Suppressor macrophage treated with lipopolysaccharide for 1 hour (primary cell): ENCODE measurements at places on chromosomes 4 and X.

DNA sequence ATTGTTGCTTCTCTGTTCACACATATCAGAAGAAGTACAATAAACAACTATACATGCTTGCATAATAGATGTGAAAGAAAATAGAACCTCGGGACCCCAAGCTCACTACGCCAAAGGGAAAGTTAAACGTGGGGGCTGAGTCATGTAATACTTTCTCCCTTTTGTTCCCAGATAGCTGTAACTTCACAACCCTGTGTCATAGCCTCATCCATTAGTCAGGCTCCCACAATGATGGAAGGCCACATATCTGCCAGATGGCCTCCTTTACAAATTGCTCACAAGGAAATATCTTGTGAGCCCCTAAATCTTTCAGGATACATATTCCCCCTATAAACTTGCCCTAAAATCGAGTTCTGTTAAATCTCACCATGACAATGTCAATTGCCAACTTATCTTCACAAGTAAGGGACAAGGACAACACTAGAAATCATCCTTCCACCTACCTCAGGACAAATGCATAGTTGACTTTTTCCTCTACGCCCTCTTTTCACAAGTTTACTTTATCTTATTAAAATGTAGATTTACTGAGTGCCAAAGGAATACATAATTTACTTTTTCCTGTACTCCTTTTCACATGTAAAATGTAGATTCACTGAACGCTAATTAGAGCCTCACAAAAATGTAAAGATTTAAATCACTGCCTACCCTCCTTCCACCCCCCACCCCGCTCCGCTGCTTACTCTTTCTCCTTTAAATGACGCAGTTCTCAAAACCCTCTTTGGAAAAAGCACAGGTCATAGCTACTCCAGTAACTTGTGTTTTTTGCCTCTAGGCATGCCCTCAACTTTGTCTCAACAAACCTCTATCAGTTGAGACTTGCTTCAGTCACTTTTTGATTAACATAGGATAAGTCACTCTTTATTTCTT lies 477.1 kb downstream of the DTHD1 start:
- no peak for DNase-seq

DNA sequence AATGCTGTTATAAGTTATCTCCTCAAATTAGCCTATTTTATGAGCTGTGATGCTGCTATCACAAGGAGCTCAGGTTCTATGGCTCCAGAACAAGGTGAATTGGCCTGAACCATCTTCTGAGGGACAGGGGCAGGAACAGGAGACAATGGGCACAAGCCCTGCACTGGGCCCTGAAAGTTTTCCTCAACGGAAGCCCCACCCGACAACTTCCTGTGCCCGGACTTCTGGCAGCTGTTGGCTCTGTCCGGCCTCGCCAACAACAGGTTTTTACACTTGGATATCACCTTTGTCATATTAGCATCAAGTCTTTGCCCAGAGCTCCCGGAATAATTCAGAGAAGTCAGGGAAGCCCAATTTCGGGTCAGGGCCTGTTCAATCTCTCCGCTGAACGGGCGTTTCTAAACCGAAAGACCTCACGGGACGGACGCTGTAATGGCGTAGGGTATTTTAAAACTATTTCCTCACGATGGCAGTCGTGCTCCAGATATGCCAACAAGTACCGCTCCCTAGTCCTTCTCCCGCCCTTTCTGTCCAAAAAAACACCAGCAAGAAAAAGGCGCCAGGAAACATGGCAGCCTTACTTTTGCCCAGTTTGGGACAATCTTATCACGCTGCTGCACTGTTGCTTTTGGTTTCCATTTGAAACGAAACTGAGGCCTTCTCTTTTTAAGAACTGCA lies 201.0 kb upstream of the STK26 start:
- DNase-seq, result no peak

DNA sequence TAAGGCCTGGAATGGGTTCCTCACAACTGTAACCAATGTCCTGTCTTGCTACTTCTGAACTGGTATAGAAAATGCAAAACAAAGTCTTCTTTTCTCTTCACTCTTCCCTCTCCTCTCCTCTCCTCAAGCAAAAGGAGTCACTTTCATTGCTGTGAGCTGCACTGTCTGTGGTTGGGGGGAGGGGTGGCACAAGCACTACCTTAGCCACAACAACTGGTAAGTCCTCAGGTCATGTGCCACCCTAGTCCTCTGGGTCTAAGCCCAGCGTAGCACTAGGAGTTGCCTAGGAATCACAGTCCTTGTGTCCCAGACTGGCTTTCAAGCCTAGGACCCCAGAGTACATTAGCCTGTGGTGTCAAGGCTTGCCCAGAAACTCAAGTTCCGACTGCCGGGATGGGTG lies 859.3 kb upstream of the AMOT start:
- no peak for DNase-seq

DNA sequence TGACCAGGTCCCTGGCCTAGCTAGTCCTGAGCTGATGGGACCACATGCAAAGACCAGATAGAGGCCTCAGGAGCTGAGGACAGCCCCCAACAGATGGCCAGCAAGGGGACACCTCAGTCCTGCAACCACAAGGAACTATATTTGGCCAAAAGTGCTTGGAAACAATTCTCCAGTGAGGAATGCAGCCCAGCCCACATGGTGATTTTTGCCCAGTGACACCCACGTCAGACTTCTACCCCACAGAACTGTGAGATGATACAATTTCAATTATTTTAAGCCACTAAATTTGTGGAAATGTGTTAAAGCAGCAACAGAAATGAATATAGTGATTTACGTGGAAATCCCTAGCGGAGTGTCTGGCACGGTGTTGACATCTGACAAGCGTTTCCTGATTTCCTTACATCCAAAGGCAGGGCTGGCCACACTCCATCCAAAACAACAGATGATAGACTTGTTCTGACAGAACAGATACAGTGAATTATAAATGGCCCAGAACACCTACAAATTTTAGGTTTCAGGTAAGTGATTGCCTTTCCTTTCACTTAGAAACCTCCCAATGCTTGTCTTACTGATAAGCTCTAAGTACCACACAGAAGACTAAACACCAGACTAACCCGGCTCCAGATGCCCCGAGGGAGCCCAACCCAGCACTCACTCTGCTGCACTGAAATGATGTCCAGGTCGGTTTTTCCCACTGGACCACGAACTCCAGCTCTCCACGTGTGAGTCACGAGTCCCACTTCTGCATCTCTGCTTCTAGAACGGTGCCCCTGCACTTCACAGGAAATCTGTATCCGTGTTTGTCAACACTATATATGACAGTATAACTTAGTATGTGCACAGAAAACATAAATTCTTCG lies 5.8 kb downstream of the AFAP1 start:
- DNase-seq, result no peak

DNA sequence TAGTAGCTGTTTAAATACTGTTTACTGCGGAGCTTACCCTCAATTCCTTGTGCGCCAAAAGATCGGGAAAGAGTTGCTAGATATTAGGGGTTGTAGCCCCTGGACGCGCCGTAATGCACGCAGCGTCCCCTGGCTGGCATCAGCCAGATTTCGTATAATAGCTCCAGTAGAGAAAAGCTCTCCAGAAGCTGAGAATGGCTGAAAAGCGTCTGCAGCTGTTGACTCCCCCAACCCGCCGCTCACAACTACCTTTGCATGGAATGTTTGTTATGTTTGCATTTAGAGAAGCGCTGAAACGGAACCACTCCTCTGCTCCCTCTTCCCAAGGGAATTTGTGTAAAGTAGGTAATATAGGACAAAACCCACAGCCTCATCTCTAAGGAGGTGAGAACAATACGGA lies 3.7 kb downstream of the DOCK11 start:
- DNase-seq, result no peak

DNA sequence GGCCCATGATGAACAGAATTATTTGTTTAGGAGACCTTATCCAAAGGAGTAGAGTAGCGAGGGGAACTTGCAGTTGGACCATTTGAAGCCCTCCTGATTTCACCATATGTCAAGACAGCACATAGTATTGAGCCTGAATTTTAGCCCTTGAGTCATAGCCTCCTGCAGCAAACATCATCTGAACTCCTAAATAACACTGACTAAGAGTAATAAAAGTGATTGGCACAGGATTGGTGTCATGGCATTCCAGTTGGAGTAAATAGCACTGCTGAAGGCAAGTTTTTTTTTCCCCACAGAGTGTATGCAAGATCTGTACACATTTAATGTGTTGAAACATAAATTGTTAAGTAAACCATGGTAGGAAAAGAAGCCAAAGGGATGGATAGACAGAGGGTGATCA lies 89.0 kb downstream of the COMMD8 start:
- no peak for DNase-seq

DNA sequence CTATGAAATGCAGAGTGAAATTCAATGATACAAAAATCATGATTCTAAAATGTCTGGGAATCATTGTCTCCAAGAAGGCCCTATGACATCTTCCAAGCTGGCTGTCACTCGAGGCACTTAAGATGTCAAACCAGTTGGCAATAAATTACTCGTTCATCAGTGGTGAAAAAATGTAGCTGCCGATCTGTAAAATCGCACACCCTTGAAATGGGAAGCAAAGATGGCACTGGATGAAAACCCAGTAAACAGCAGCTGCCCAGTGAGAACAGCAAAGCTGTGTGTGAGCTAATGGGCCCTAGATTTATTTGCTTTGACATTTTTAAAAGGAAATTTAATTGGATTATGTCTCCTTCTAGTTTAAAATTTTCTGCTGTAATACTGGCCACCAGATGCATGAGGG lies 181.9 kb upstream of the NDP start:
- no peak for DNase-seq

- no peak for DNase-seq
These were observed 33.6 kb upstream of the RPL34 start for GRCh38 chr4:108586778-108587177.

- DNase-seq, result no peak
These were observed 99.4 kb upstream of the RASGEF1B start for GRCh38 chr4:81571105-81571504.

DNA sequence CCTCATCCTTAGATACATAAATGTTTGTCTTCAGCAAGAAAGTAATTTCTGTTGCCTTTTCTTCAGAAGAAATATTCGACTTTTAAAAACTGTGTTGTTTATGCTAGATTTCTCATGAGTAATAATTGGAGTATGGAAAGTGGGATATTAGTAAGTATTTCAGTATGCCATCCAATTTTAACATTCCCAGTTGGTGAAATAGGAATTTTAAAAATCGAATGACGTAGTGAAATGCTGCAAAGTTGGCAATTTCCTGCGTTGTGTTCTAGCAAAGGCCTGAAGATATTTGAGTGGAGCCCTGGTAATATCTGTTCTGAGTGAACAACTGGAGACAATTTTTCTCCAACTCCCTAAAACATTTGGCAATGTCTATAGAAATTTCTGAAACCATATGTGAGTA lies 190.1 kb downstream of the ZNF330 start:
- DNase-seq, result no peak

DNA sequence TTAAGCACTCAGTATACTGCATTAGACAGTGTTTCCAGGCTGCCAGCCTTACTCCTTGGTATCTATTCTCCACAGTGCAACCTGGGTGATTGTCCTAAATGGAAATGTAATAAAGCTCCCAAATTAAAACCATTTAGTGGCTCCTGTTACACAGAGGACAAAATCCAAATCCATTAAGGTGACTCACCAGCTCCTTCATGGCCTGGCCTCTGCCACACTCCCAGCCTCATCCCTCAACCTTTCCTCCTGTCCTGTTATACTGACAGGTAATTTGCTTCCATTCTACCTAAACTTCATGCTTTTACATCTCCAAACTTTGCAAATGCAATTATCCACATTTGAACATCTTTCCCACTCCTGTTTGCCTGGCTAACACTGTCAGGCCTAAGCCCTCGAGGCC lies 140.3 kb downstream of the INPP4B start:
- DNase-seq, result no peak

GRCh38 chrX:17417372-17417771 lies 42.4 kb downstream of the NHS start:
- no peak for DNase-seq

DNA sequence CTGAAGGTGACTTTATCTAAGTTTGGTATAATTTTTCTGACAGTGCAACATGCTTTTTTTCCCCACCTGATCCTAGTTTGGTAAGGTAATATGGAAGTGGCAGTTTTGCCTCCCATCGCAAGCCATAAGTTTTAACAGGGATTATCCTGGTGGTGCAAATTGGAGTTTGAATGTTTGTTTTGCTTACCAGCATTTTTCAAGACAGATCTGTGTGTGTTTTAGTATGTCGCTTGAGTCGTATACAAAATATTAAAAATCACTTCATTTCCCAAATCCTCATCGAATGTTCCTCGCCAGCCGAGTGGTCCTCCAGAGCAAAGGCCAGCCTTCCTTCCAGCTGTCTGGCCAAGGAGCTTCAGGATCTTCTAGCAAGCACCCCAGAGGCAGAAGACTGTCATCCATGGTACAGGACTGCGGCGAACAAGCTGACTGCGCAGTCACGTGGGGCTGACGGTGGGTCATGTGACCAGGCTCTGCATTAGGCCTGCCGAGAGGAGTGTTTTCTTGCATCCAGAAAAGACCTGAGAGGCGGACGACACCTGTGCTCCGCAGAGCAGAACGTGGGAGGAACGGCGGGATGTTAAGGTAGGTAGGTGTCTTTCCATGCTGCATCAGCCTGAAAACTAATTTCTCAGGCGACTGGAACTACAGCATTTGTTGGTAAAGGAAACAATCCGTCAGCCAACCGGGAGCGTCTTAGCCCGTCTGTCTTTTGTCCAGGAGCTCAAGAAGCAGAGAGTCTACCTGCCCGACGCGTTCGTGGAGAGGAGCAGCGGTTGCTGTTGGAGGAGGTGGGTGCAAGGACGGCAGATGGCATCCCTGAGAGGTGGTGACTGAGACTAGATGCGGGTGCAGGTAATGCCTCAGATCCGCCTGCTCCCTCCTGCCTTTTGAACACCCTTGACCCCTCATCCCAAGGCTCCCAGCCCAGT lies at the start of gene GPRASP3:
Gene GPRASP3 (plus strand): TSS at position 507 of the 932 bp plus-strand sequence. CDS start 28,253 bp downstream, outside the sequence.
- peak; percentile 21 for DNase-seq

DNA sequence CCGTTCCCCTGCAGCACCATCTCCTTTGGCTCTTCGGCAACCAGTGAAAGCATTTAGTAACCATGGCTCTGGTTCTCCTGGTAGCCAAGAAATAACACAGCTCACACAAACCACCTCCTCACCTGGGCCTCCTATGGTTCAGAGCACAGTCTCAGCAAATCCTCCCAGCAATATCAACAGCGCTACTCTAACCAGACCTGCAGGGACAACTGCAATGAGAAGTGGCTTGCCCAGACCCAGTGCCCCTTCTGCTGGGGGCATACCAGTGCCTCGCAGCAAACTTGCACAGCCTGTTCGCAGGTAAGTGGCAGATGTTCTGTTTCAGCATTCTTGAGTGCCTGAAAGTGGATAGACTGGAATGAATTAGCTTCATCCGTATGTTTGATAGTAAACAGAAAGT lies 63.0 kb upstream of the SLC10A4 start:
- no peak for DNase-seq

- DNase-seq, result no peak
These were observed 65.6 kb upstream of the BLTP1 start for GRCh38 chr4:122086338-122087065.

DNA sequence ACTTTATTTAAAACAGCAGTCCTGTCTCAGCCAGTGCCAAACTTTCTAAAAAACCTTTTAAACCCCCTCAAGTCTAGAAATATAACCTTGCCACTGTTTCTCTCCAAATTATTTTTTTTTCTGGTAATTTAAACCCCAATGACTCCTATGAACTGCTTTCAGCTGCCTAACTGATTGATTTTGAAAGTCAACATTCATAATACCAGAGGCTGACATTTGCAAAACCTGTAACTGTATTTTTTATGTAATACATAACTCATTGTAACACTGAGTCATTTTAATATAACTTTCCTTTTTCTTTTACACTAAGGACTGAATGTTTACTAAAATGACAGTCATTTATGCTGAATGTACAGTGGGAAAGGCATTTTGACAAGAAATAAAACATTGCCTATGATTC lies 19.1 kb upstream of the EGFL6 start:
- no peak for DNase-seq
